A549 treated with Mapracorat at 1 μM for 4 hours (cell line): ENCODE measurements at places on chromosomes 7 and 10. TPM values are rescaled to one million over a fixed set of nuclear protein-coding genes. Genes with fewer than 3 reads are reported as not detected.

The VAX1 gene
- 0.97 to 1.7 TPM (median 1.5 TPM) in 5 replicates for total RNA-seq

The FXYD4 gene
- total RNA-seq, result not detected in 5 replicates

The ASZ1 gene
- not detected in 5 replicates for total RNA-seq

The OPN4 gene
- total RNA-seq, result not detected in 5 replicates

The NXPH1 gene
- not detected in 5 replicates for total RNA-seq

The SPDYE2 gene
- not detected in 5 replicates for total RNA-seq

The LZTS2 gene
- 28.2 to 47.4 TPM (median 43.5 TPM) in 5 replicates for total RNA-seq

The NUTM2B gene
- total RNA-seq, result 0.29 to 0.53 TPM (median 0.34 TPM) in 5 replicates

The VENTX gene
- total RNA-seq, result not detected in 5 replicates

The GPR15LG gene
- total RNA-seq, result not detected in 5 replicates

The PDE1C gene
- 2.9 to 4.2 TPM (median 3.6 TPM) in 5 replicates for total RNA-seq

The MBL2 gene
- not detected in 5 replicates for total RNA-seq

The CLDN12 gene
- total RNA-seq, result 27.5 to 35.2 TPM (median 32.4 TPM) in 5 replicates

The ABCB1 gene
- total RNA-seq, result 0.20 to 0.51 TPM in 2 of 5 replicates, not detected in the others

The FBXO24 gene
- total RNA-seq, result 0.12 to 0.56 TPM (median 0.28 TPM) in 4 of 5 replicates, not detected in the other

The SEMA4G gene
- 6.6 to 9.3 TPM (median 8.9 TPM) in 5 replicates for total RNA-seq

The DRGX gene
- total RNA-seq, result 0.05 TPM in 1 of 5 replicates, not detected in the others

The ACSM6 gene
- total RNA-seq, result not detected in 5 replicates

The CELF2 gene
- 0.05 to 0.06 TPM (median 0.05 TPM) in 3 of 5 replicates, not detected in the others for total RNA-seq

The ITPRID1 gene
- not detected in 5 replicates for total RNA-seq

The SLC16A12 gene
- total RNA-seq, result 0.21 to 0.86 TPM (median 0.31 TPM) in 5 replicates

The TSPAN33 gene
- 4.8 to 6.9 TPM (median 6.3 TPM) in 5 replicates for total RNA-seq

The PTPN20 gene
- total RNA-seq, result 3.0 to 4.0 TPM (median 3.9 TPM) in 5 replicates

The SLC39A12 gene
- not detected in 5 replicates for total RNA-seq

The NODAL gene
- total RNA-seq, result not detected in 5 replicates

The CISD1 gene
- 43.3 to 56.7 TPM (median 50.0 TPM) in 5 replicates for total RNA-seq

The MEIG1 gene
- total RNA-seq, result 0.48 to 1.2 TPM (median 0.80 TPM) in 5 replicates

The CASP2 gene
- total RNA-seq, result 17.0 to 21.8 TPM (median 19.6 TPM) in 5 replicates

The SORBS1 gene
- total RNA-seq, result 0.35 to 0.62 TPM (median 0.47 TPM) in 5 replicates

The RAB11FIP2 gene
- total RNA-seq, result 5.5 to 10.3 TPM (median 8.4 TPM) in 5 replicates

The RBAK gene
- 5.4 to 6.5 TPM (median 6.0 TPM) in 5 replicates for total RNA-seq

The SLC26A5 gene
- not detected in 5 replicates for total RNA-seq

The TDRD1 gene
- not detected in 5 replicates for total RNA-seq

The MTERF1 gene
- total RNA-seq, result 10.3 to 12.2 TPM (median 11.8 TPM) in 5 replicates
